ENCODE measurements at places on chromosomes 6 and 20. TPM values are rescaled to one million over a fixed set of nuclear protein-coding genes. Genes with fewer than 3 reads are reported as not detected.

The CNKSR3 gene
- 5.6 TPM for total RNA-seq

The MRPL14 gene
- 34.5 TPM for total RNA-seq

The WFDC10B gene
- total RNA-seq: not detected

The ATRN gene
- 93.8 TPM for total RNA-seq

The TCF15 gene
- total RNA-seq: not detected

The DDX43 gene
- total RNA-seq: 2.8 TPM
